Effector CD4-positive, alpha-beta T cell (primary cell): ENCODE measurements at places on chromosomes 4 and X.

DNA sequence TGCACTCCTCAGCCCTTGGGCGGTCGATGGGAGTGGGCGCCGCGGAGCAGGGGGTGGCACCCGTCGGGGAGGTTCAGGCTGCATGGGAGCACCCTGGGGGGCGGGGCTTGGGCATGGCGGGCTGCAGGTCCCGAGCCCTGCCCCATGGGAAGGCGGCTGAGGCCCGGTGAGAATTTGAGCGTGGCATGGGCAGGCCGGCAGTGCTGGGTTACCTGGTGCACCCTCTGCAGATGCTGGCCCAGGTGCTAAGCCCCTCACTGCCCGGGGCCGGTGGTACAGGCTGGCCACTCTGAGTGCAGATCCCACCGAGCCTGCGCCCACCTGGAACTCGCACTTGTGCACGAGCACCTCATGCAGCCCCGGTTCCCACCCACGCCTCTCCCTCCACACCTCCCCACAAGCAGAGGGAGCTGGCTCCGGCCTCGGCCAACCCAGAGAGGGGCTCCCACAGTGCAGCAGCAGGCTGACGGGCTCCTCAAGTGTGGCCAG, 556.3 kb downstream of the GALNTL6 start:
- DNase-seq, result no peak

DNA sequence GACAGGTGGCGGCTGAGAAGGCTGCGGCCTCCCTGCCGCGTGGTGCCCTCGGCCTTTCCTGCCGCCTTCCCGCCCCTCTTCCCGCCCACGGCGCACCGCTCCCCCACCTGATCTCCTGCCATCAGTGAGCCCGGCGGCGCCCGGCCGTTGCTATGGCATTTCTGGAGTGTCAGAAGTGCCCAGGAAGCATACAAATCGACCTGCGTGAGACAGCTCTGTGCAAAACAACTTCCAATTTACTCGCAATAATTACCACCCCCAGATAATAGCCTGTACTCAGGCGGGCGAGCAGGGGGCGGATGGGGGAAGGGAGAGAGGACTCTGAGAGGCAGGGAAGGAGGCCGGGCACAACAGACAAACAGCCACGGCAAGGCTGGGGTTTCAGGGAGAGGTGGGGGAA, 16.6 kb upstream of the ERCC6L start:
- no peak for DNase-seq

DNA sequence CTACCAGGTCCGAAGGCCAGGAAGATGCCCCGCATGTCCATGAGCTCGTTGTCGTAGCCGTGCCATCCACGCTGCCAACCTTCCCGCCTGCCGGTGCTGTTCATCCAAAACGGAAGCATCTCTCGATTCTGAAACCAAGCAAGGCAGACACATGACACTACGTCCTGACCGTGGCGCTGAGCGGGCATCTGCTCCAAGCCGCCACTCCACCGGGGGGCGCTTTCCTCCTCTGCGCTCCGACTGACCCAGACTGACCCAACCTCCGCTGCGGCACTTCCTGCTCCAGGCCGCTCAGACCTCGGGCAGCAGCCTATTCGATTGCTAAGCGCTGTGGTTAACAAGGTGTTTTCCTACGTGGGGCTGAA, 120.5 kb downstream of the ENPP6 start:
- no peak for DNase-seq

DNA sequence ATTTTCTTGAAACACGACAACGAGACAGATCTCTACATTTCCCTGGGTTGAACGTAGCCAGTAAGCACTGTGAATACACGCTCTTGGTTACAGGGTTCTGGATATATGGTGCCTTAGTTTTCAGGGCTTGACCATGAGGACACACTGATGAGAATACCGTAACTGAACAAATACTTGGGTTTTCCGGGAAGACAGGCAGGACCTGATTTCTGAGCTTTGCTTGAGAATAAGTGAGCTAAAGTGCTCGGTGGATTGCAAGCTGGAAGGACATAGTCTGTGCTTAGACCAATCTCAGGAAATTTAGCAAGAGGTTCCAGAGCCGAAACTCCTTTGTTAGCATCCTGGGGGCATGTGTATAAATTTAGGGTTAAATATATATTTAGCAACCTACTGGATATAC, 876 bp upstream of the TACR3 start:
- no peak for DNase-seq

DNA sequence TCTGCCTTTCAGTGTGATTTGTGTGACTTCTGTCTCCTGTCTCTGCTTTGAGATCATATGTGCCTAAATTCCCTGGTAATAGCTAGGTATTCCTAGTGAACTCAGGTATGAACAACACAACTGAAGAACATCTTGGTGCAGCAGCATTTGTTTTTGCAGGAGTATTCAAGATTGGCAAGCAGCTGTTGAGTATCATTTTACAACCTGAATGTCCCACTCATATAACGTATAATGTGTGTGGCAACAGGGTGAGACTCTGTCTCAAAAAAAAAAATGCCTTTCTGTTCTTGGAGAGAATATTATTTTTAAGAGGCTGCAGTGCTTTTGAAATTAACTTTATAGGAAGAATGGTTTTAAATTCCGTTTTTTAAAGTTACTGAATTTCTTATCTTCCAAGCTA, 7.7 kb downstream of the LSM6 start:
- DNase-seq, result no peak
